ENCODE measurements at places on chromosomes 1 and 21.

DNA sequence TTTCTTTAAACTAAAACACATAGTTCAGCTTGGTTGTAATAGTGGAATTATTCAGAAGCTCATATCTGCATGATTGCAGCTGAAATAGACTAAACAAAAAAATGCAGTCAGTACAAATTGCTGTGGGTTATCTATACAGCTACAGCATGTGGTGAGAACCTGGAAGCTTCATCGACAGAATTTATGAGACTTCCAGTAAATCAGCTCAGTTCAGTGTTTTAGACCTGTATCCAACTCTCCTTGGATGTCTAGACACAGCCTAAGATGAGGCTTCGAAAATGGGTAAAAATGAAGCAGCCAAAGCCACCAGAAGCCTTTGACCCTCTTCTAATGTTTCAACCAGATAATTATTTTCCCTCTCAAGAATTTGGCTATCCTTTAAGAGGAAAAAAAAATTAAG, 127.1 kb upstream of the C1orf105 start:
- DNase-seq: no peak

DNA sequence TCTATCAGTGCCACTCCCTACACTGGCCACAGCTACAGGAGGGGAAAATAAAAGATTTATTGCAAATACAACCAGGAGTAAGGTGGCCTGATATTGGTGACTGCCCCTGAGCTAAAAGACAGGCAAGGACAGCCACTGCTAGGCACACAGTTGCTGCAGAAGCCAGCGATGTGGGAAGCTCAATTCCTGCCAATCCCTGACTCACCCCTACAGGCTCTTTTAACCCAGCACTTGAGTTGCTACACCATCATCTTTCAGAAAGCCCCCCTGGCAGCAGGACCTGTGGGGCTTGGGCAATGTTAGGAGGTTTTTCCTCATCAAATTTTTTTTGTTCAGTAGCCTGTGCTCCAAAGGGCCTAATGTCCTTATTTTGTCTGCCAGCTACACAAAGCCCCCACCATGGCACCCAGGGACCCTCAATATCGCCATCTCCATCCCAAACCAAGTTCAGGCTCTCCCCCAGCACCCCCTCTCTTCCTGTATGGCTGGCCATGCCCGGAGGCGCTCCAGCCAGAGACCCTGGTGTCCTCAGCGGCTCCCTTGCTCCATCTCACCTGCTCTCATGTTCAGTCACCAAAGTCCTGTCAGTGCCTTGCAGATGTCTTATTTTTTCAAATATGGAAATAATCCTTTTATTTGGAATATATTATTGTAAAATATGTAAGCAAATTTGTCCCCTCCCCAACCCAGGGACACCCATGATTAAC, 13.4 kb downstream of the CLEC20A start:
- no peak for DNase-seq

DNA sequence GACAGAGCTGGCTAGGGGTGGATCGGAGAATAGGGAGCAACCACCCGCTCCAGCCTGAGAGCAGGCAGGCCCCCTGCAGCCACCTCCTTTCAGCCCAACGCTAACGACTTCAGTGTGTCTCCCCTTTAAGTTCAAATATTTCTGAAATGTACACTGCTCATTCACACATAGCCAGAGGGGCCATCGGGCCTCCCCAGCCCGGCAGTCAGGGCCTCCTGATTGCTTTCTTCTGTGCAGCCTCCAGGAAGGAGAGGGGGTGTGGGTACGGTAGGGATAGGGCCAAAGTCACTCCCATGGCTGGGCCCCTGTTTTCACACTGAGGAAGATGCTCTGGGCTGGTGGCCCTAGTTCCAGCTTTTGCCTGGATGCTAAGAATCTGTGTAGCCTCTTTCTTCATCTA, 64.8 kb downstream of the EPHB2 start:
- no peak for DNase-seq

- no peak for DNase-seq
Measured at GRCh38 chr1:230076121-230076520, 9.1 kb downstream of the GALNT2 start.

GRCh38 chr21:33664135-33664534, 21.8 kb downstream of the ITSN1 start:
- DNase-seq: no peak

GRCh38 chr1:169112241-169112640, 5.8 kb downstream of the ATP1B1 start:
- no peak for DNase-seq

DNA sequence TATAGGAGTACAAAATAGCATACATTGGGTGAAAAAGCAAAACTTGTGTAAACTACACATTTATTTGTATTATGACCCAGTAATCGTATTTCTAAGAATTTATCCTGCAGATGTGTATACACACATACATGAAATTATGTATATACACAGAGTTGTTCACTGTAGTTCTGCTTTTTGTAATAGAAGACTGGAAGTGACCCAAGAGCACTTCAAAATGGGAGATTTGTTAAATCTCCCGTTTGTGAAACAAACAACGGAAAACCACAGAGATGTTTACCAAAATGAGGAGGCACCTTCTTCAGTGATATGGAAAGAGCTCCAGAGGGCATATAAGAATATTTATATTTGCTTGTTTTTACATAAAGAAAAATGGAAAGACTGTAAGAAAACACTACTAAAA, 18.0 kb upstream of the MNDA start:
- no peak for DNase-seq

DNA sequence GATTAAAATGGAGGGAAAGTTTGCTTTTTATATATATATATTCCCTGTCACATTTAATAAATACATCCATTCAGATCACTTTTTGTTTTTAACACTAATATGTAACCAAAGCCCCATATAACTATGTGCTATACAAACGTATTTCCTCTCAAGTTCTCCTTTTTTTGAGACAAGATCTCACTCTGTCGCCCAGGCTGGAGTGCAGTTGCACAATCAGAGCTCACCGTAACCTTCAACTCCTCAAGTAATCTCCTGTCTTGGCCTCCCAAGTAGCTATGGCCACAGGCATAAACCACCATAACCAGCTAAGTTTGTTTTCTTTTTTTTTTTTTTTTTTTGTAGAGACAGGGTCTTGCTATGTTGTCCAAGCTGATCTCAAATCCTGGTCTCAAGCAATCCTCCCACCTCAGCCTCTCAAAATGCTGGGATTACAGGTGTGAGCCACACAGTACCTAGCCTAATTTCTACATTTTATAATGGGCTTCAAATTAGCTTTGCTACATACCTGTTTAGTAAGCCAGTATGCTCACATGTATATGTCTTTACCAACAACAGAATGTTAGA, 120.0 kb downstream of the TGFBR3 start:
- no peak for DNase-seq

- no peak for DNase-seq
Measured at GRCh38 chr1:86231076-86231475, 74.5 kb upstream of the COL24A1 start.

DNA sequence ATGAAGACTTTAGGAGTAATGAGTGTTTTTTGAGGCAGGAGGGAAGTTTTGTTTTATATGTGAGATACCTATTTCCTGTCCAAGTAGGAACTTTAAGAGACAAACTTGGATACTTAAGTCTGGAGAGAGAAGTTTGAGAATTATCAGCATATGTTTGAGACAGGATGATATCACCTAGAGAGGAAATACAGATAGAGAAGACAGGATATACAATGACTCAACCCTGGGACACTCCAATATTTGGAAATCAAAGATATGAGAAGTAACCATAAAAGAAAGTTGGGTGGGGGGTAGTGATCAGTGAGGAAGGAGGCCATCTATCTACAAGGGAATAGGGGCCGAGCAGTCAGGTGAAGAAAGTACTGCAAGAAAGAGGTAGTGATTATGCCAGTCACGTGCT, 6.5 kb downstream of the LCE7A start:
- no peak for DNase-seq

DNA sequence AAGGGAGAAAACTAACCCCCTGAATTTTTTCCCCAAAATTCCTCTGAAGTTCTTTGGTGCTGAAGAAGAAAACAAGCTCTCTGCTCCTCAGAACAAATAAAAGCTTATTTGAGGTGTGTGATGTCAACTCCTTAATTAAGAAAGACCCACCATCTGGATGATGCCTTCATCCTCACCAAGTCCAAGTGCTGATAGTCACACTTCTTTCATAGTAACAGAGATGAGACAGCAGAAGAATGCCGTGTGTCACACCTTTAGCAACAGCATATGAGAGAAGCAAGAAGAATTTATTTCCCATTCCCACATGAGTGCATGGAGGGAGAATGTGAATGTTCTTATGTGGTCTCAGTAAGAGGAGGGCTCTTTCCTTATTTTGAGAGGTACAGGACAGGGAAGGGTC, 91.2 kb downstream of the TGFB2 start:
- no peak for DNase-seq

DNA sequence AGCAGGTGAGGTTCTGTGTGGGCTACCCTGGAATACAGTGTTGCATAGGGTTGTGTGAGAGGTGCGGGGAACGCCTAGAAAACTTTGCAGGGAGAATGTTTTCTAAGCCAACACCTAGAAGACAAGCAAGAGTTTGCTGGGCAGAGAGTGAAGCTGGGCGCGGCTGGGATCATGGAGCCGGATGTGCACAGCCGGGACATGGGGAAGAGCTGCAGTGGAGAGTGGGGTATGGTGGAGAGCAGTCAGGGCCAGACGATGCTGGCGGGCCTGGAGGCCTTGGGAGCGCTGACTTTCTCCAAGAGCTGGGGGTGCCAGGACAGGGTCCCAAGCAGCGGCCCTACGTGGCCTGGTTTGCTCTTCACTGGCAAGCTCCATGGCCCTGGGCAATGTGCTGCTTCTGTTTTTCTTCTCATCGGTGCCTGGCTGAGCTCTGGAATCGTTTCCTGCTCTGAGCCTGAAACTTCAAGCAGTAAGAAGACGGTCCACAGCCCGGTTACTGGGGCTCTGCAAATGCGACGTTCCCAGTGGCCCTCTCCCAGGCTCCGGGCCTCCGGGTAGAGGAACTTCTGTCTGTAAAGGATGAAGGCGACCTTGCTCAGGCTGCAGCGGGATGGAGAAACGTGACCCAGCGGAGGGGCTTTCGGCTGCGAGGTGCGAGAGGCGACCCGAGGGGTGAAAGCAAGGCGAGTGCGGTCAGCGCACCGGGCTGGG, 51.9 kb upstream of the CD34 start:
- DNase-seq: no peak

- DNase-seq: no peak
Measured at GRCh38 chr1:21436488-21437340, 3.2 kb upstream of the NBPF3 start.

- DNase-seq: no peak
Measured at GRCh38 chr1:161258439-161259344, at the start of gene PCP4L1. Gene PCP4L1 (plus strand): TSS chr1:161258745. CDS start chr1:161258975, 230 bp downstream.

DNA sequence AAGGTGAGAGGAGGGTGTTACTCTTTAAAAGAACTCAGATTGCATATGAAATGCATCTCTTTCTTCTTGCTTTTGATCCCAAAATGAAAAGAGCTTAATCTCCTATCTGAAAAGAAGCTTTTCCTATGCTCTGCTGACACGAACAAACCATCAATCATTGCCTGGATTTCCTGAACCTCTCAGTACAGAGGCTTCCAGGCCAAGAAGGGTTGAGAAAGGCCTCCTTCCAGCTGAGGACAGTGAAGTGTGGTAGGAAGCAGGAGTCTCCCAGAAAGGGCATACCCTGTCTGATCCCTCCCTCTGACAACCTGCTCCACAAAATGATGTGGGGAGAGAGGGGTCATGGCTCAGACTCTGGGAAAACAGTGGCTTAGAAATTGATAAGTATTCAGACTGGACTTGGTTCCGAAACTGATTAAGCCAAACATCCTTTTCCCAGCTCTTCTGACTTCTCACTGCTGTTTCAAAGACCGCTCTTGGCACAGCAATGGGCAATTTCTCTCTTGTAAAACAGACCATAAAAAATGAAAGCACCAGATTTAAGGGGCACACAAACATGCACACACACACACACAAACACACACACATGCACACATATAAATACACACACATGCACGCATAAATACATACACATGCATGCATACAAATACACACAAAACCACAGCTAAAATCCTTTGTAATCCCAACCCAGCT, 310.3 kb downstream of the SIPA1L2 start:
- DNase-seq: no peak

DNA sequence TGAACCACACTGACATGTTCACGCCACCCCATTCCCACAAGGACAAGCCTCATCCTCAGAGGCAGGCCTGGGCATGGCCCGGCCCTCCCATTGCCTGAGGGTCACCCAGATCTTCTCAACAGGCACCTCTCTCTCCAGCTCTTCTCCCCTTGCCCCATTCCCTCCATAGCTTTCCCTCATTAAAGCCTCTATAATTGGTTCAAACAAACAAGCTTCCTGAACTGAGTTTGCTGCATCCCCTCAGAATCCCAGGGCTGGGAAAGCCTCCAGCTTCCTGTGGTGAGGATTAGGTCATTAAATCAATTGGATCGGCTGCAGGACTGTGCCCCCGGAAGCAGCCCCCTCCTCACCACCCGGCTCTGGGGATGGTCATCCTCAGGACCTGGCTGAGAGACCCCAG, 18.9 kb downstream of the CTNNBIP1 start:
- no peak for DNase-seq

DNA sequence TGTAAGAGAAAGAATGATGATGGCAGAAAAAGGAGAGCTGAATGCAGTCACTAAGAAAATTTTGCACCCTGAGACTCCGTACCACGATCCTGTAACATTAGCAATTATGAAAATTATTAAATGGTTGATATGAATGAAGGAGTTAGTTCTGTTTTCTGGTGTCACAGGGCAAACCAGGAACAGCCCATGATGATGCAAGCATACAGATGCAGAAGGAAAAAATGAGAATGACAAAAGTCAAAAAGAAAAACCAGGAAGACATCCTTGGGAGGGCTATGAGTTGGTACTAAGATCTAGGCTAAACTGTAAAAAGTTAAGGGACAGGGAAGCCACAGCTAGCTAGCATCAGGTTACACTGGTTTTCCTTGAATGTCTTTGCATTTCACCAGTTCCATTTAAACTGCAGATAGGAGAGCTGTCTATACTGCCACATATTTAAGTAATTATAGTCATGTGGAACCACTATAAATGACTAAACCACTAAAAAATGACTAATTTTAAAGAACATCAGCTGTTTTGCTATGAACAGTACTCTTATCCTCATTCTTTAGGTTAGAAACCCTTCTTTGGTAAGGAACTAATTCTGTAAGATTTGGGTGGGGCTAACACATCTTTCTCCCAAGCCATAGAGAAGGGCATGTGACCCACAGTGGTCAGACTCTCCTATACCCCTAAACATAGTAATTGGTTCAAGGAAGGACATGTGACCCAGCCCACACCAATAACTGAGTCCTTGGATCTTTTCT, 11.4 kb downstream of the DOCK7 start:
- no peak for DNase-seq

All from kidney glomerular epithelial cell (primary cell).